ENCODE measurements at places on chromosomes 5 and 9. TPM values are rescaled to one million over a fixed set of nuclear protein-coding genes. Genes with fewer than 3 reads are reported as not detected.

Gene SHC3
- not detected for polyA plus RNA-seq

DNA sequence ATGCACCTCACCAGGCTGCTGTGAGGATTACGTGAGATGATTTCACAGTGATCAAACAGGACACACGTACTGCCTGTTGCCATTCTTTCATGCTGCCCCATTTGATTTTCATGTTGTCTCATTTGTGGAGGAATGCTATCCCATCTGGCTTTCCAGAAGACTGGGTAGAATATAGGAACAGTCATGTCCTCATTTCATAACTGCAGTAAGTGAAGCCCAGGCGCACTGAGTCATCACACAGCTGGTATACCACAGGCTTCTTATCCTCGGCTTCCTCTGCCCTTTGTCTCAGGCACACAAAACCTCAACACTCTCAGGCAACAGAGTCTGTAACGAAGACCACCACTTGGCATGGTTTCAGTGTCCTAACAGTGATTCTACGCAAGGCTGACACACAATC, 62.3 kb downstream of the LHFPL2 start:
- DNase-seq, result no peak

Gene CD74
- polyA plus RNA-seq, result 1.9 TPM

Gene FOXI1
- not detected for polyA plus RNA-seq

Gene IFNK
- not detected for polyA plus RNA-seq

- peak; percentile 68 for DNase-seq
Observed at GRCh38 chr5:126971455-126972031, 58.8 kb downstream of the MARCHF3 start.

Gene C7
- not detected for polyA plus RNA-seq

DNA sequence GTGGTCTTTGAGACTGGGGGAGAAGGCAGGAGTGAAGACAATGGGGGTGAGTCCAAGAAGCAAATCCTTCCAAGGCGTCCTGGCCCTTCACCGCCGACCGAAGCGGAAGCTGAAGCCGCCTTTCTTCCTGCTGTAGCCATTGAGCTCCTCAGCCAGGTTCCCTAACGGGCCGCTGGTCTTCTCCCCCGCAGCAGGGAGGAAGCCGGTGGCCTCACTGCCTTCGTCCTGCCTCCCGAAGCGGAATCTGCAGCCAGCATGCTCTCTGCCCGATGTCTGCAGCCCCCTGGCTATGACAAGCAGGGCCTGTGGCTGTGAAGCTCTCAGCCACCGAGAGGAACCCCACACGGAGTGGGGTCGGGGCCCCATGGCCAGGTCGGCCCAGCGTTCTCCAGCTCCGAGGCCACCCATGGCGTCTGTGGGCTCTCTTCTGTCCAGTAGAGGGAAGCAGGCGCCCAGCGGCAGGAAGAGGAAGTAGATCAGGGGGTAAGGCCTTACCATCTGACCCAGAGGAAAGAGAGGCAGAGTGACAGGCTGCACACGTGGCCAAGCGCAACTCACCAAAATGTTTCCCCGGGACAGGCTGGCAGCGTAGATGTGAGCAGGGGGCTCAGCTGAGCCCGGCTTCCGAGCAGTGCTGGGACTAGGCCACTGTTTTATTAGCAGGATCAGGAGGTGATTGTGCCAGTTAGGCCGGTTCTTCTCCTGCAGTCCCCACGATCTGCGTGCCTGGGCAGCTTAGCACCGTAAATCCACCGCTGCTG, 3.1 kb downstream of the QRFP start:
- peak; percentile 58 for DNase-seq

Gene STRBP
- 52.1 TPM for polyA plus RNA-seq

DNA sequence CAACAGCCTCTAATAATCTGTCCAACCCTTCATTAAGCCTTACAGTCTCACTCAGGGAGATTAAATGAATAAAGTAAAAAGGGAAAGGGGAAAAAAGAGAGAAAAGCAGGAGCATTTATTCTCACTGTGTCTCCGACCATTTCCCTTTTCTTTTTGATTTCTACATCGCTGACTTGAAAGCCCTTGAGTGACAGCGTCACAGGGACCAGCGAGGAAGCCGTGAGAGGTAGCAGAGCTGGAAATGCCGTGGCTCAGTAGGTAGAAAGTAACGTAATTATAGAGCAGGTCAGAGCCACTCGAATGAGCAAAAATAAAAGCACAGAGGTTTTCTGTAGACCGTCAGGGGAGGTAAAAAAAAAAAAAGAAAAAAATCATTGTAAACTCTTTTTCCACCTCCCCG, 52.4 kb downstream of the ASS1 start:
- DNase-seq, result no peak

GRCh38 chr9:81373294-81373693, 316.1 kb downstream of the TLE1 start:
- DNase-seq, result no peak

- DNase-seq, result no peak
Observed at GRCh38 chr9:117768750-117769395, 64.7 kb downstream of the TLR4 start.

- no peak for DNase-seq
Observed at GRCh38 chr9:121192959-121193640, 8.6 kb downstream of the RAB14 start.

Gene PDE6A
- polyA plus RNA-seq, result not detected

Gene GLDC
- not detected for polyA plus RNA-seq

- no peak for DNase-seq
Observed at GRCh38 chr5:73528248-73528647, 30.0 kb downstream of the BTF3 start.

Gene ASS1
- 6.5 TPM for polyA plus RNA-seq

Gene PCDHA13
- polyA plus RNA-seq, result not detected

Gene ZNF618
- 5.3 TPM for polyA plus RNA-seq

DNA sequence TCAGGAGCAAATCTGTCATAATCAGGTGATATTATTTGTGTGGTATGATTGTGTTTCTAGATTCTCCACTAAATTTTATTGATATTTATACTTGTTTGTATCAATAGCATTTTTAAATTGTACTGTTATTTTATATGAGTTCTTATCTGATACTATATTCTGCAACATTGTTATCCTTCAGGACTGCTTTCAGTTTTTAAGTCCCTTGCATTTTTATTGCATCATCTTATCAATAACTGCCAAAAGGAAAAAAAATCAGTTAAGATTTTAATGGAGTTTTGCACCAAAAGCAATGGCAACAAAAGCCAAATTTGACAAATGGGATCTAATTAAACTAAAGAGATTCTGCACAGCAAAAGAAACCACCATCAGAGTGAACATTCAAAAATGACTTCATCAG, 741.3 kb upstream of the CTNND2 start:
- no peak for DNase-seq
